ENCODE measurements at places on chromosomes 7 and 10.

DNA sequence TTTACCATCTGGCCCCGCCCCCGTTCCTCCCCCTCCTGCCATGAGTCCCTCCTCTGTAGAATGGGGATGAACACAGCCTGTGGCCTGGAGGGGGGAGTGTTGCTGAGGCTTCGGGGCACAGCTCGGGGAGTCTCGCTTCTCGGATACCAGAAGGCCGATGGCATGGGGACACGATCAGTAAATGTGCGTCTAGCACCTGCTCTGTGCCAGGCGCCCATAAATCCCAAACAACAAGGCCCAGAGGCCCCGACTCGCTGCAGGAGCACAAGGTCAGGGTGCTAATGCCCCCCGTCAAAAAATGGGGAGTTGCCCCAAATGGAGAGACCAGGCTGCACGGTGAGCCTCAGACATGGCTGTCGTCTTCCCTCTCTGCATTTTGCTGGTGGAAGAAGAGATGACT lies 40.7 kb downstream of the JAKMIP3 start:
- DNase-seq: no peak

- DNase-seq: no peak
Measured at GRCh38 chr7:10156972-10157371, 816.7 kb upstream of the PHF14 start.

DNA sequence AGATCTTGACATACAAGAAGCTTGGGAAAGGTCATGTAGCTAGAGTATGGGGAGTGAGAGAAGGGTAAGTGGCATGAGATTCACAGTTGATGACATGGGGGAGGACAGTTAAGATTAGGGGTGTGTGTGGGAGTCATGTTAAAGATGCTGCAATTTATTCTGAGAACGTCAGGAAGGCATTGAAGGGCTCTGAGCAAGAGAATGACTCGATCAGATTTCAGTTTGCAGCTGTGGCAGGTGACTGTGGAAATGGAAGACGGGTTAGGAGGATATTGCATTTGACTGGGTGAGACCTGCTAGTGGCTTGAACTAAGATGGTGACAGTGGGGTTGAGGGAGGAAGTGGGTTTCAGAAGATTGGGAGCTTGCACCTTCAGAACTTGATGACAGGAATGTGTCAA lies 5.6 kb downstream of the CDC123 start:
- no peak for DNase-seq

DNA sequence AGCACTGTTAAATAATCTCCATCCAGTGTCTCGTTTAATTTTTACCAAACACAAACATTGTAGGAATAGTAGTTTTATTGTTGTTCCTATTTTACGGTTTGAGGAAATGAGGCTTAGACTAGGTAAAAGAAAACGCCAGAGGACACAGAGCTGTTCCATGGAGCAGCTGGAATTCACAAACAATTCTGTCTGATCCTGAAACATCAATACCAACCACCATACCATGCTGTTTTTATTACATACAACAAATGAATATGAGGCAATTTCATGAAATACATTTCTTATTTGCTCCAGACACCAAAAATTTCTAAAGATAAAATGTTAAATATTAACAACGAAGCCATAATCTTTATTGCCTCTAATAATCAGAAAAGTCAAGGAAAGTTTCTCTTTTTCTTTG lies 9.4 kb downstream of the MALRD1 start:
- no peak for DNase-seq

DNA sequence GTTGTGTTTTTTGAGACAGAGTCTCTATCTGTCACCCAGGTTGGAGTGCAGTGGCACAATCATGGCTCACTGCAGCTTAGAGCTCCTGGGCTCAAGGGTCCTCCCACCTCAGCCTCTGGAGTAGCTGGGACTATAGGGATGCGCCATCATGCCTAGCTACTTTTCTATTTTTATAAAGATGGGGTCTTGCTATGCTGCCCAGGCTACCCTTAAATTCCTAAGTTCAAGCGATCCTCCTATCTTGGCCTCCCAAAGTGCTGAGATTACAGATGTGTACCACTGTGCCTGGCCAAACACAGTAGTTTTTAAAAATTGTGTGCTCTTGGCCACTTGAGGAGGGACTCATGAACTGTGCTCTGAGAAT lies 10.6 kb upstream of the TLX1 start:
- no peak for DNase-seq

DNA sequence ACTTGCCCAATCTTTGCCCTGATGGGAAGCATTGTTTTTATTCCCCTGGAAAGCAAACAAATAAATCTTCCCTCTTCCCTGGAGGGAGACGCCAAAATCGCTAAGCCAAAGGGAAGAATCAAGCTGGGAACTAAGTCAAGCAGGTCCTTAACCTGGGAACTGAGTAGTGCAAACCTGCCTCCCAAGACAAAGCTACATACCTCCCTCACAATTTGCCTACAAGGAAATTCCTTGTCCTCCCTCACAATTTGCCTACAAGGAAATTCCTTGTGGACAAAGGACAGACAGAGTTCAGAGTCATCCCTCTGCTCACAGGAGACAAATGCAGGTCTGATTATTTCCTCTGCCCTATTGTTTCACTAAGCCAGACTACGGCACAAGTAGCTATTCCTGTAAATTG lies 50.5 kb downstream of the SPOCK2 start:
- no peak for DNase-seq

DNA sequence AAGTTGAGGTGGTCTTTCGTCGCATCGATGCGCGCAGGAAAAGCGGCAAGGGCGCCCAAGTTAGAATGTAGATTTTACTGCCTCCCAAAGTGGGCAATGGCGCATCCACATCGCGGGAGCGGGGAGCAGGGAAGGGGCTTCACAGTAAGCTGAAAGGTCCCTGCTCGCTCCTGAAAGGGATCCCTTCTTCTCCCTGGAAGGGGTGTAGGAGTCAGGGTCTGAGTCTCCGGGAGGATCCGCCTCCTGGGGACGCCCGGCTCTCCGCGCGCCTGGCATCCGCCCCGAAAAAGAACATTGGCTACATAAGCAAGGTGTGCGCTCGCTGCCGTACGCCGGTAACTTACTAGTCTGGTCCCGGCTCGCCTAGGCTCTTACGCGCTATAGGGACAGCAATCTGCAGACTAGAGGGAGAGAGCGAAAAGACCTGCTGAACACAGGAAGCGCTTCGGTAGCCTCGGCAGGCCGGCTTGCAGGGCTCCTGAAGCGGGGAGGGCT lies 804 bp downstream of the UNC5B start:
- no peak for DNase-seq

GRCh38 chr7:1747004-1747801 lies 77.1 kb downstream of the ELFN1 start:
- DNase-seq: no peak

- no peak for DNase-seq
Measured at GRCh38 chr10:77959887-77960455, 33.4 kb upstream of the DLG5 start.

- DNase-seq: no peak
Measured at GRCh38 chr7:101940830-101941229, 123.4 kb downstream of the CUX1 start.

- no peak for DNase-seq
Measured at GRCh38 chr7:113267271-113267670, 148.9 kb upstream of the SMIM30 start.

DNA sequence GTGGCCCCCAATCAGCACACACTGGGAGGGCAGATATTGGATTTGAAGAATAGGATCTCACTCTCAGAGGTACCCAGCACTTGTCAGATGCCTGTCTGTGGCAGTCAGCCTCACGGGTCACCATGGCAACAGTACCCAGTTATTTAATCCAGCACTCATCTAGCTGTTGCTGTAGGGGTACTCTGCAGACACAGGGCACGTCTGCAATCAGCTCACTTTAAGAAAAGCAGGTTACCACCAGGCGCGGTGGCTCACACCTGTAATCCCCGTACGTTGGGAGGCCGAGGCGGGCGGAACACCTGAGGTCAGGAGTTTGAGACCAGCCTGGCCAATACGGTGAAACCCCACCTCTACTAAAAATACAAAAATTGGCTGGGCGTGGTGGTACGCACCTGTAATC lies 11.9 kb downstream of the SFXN4 start:
- no peak for DNase-seq

DNA sequence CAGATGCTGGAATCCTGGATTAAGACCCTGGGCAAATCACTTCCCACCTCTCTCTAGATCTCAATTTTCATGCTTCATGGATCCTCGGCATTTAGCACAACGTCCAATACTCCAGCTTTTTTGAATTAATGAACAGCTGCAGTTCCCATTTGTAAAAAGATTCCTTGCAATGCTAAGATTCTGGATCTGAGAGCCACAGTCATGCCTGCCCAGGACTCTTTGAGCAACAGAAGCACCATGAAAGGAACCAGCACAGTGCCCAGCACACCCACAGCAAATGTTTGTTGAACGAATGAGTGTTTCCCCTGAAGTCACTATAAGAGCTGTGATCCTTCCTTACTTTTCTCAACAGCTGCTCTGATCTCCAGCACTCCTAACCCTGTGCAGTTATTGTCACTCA lies 20.8 kb upstream of the DDIT4 start:
- no peak for DNase-seq

GRCh38 chr7:2666155-2666554 lies 21.8 kb upstream of the AMZ1 start:
- DNase-seq: no peak

DNA sequence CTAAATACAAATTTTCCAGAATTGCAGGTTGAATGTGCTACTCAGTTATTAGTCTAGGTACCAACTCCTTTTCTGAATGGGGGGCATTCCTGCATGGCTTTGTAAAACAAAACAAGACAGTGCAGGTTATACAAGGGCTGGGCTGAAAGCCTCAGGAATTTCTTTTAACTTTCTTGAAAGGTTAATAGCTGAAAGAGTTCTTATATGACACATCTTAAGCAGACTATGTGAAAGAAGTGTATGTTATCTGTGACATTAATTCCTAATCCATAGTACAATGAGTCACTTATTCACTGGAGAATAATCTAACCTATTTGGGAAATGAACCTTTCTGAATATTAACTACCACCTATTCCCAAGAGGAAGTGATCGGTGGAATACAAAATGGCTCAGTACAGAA lies 115.6 kb upstream of the FAM133B start:
- no peak for DNase-seq

DNA sequence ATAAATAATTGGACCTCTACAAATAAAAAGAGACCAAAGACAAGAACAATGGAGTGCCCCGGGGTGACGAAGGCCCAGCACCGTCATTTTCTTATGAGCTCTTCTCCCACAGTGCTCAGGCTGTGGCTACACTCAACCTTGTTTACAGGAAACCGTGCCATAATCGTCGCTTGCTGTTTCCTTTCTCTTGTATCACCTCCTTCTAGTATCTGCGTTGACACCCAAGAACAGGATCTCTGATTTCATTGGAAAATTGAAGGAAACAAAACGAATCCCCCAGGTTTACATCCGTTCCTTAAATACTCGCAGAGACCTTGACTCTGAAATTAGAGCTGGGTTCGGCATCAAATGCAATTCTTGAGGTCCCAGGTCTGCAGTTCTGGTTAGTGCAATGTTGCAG lies 1.7 kb upstream of the IGFBP3 start:
- no peak for DNase-seq

DNA sequence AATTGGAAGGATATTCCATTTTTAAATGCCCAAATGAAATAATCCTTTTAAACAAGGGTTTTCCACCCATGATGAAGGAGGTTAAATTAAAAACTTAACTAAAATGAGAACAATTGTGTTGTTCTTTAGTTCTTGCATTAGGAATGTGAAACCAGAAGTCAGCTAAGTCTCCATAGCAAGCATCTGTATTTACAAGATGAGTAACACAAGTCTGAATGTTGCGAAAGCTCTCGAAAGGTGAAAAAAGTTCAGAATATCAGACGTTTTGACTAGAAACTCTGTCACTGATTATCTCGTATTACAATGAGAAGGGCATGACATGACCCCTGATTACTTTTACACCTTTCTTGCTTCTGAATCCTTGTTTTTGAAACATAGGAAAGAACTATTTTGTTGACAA lies 149.6 kb downstream of the BICC1 start:
- DNase-seq: no peak

DNA sequence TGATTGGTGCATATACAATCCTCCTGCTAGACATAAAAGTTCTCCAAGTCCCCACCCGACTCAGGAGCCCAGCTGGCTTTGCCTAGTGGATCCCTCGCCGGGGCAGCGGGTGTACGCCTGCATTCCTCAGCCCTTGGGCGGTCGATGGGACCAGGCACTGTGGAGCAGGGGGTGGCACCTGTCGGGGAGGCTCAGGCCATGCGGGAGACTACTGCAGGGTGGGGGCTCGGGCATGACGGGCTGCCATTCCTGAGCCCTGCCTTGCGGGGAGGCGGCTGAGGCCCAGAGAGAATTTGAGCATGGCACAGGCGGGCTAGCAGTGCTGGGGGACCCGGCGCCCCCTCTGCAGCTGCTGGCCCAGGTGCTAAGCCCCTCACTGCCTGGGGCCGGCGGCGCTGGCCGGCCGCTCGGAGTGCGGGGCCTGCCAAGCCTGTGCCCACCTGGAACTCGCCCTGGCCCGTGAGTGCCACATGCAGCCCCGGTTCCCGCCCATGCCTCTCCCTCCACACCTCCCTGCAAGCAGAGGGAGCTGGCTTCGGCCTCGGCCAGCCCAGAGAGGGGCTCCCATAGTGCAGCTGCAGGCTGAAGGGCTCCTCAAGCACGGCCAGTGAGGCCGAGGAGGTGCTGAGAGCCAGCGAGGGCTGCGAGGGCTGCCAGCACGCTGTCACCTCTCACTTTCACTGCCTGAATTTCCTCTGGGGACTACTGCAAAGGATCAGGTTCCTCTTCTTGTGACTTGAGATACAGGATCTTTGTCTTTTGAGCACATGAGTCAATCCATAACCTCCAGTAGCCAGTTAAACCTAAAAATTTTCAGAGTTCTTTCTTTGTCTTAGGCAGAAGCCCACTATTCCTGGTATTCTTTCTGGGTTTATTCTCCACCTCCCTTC lies 25.1 kb upstream of the ELOVL3 start:
- no peak for DNase-seq

- no peak for DNase-seq
Measured at GRCh38 chr7:94856643-94857042, 50.8 kb upstream of the PPP1R9A start.
